ENCODE measurements at places on chromosomes 3 and 15.

DNA sequence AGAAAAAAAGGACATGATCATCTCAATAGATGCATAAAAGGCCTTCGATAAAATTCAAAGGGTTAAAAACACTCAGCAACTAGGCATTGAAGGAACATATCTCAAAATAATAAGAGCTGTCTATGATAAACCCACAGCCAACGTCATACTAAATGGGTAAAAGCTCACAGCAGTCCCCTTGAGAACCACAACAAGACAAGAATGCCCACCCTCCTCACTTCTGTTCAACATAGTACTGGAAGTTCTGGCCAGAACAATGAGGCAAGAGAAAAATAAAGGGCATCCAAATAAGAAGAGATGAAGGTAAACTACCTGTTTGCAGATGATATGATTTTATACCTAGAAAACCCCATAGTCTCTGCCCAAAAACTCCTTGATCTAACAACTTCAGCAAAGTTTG, 619.7 kb upstream of the LMCD1 start:
- DNase-seq, result no peak

- no peak for DNase-seq
Observed at GRCh38 chr15:29046281-29046810, 160.6 kb downstream of the APBA2 start.

DNA sequence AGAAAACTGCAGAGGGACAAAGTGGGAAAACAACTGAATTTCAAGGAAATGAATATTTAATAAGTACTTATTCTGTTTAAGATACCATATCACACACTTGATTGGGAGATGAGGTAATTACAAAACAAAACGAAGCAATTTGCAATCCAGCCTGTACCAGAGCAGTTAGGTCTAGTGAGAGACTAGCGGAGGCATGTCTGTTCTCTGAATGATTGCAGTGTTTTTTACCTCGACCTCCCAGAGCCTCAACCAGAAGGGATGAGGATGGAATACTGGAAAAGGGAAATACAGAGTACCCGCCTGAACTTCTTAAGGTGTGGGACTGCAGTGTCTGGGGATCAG, 59.5 kb downstream of the PIK3CB start:
- DNase-seq, result no peak

GRCh38 chr15:75989045-75989444, 23.2 kb downstream of the NRG4 start:
- DNase-seq, result no peak

- DNase-seq, result no peak
Observed at GRCh38 chr3:9399746-9400145, 2.3 kb downstream of the SETD5 start.

GRCh38 chr3:77467702-77468625, 428.1 kb downstream of the ROBO2 start:
- DNase-seq, result no peak

DNA sequence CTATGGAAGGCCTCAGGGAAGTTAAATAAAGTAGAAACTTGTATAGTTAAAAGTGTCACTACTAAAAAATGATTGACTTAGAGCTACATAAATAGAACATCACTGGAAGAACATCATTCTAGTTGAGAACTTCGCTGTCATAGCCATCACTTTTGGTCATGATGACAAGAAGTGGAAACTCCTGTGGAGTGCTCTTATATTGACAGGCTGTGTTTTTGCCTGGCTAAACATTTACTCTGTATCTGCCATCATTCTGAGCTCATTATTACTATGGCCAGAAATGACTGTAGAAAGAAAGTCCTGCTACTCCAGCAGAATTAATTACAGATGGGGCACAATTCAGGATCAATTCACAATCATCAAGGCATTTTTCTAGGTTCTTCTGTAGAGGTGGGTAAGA, 165.1 kb upstream of the GOLIM4 start:
- DNase-seq, result no peak

- DNase-seq, result no peak
Observed at GRCh38 chr3:116118475-116119169, 326.7 kb downstream of the LSAMP start.

DNA sequence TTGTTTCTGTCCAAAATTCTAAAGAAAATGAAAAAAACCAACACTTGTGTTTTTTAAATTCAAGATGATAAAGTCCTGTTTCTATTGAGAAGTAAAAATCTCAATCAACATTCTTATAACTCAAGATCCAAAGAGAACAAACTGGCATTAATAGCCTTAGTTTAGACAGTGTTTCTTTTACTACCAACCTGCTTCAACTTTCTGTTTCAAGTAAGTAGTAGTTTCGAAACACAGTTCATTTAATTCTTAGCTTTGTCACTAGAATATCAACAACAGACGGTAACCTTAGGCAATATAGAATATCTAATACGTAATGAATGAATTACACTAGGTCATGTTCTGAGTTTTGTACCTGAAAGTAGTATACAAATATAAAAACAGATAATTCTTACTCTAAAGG, 23.7 kb downstream of the CIP2A start:
- no peak for DNase-seq

DNA sequence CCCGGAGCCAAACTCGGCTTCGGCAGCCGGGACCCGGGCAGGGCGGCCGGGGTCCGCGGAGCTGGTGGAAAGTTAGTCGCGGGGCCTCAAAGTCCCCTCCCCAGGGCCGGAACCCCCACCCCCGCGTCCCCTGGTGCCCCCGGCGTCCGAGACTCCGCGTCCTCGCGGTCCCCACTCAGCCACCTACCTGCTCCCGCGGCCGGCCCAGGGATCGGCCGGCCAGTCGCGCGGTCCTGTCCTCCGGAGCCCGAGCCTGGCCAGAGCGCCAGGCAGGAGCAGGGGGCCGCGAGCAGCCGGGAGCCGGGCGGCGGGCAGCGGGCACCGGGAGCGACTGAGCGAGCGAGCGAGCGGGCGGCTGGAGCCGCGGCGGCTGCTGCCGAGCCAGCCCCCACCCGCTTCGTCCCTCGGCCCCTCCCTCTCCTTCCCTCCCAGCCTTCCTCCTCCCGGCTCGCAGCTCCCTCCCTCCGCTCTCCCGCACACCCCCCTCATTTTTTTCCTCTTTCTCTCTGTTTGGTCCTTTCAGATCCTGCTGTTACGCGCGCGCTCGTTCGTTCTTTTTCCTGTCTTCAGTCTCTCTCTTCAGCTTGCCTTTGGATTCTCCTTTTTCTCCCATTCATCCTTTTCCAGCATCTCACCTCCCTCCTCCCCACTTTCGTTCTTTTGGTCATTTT, at the start of gene MEGF11:
TSS of gene MEGF11 (minus strand) at position 333 of the 671 bp plus-strand sequence. CDS start 125,347 bp downstream, outside the sequence.
- DNase-seq, result no peak

GRCh38 chr3:28973609-28974008, 307.3 kb upstream of the RBMS3 start:
- DNase-seq, result no peak

GRCh38 chr15:66613743-66614142, 47.9 kb upstream of the LCTL start:
- no peak for DNase-seq

DNA sequence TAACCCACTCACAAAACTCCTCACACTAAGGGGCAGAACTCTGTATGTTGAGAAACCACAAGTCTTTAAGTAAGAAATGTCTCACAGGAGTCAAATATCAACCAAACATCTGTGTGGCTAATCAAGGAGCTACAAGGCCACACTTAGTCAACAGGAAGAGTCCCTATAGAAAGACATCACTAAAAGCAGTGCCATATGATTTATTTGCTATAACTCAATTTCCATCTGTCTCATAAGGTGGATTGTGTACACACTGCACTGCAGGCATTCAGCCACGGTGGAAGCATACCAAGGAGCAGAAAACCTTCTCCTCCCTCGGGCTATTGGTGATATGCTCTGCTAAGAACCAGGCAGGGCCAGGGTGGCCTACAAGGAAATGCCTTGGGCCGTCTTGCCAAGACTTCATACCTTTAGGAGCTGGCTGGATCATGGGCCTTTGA, 197.6 kb upstream of the CFAP20DC start:
- DNase-seq, result no peak

GRCh38 chr15:70098461-70099166, 897 bp upstream of the TLE3 start:
- peak; percentile 25 for DNase-seq

DNA sequence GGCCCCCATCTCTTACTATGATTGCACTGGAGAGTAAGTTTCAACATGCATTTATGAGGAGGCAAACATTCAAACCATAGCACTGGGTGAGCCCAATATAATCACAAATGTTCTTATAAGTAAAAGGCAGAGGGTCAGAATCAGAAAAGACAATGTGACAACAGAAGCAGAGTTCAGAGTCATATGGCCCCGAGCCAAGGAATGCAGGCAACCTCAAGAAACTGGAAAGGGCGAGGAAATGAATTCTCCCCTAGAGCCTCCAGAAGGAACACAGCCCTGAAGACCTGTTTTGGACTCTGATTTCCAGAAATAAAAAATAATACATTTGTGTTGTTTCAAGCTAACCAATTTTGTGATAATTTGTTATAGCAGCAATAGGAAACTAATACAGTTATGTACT, 81.3 kb upstream of the ABI3BP start:
- DNase-seq, result no peak

GRCh38 chr15:98904544-98904943, 103.0 kb downstream of the PGPEP1L start:
- DNase-seq, result no peak

GRCh38 chr3:14701676-14702075, 26.7 kb downstream of the C3orf20 start:
- DNase-seq, result no peak

GRCh38 chr3:48679411-48680391, 6.0 kb downstream of the NCKIPSD start:
- no peak for DNase-seq

GRCh38 chr3:51646091-51646490, 25.0 kb upstream of the TEX264 start:
- no peak for DNase-seq

GRCh38 chr3:21269882-21270281, 481.1 kb downstream of the ZNF385D start:
- no peak for DNase-seq

DNA sequence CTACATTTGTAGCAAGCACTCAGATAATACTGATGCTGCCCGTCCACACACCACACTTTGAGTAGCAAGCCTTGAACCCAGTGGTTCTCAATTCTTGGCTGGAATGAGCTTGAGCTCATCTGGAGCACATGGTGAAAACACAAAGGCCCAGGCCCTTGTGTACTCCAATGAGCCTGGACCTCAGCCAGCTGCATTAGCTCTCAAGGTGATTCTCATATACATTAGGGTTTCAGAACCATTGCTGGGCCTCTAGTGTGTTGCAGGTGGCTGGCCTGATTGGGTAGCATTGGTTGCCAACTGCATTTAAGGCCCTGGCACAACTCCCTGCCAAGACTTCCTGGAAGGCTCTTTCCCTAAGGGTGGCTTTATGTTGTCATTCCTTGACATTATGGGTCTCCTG, 23.4 kb upstream of the ZFAND6 start:
- no peak for DNase-seq

DNA sequence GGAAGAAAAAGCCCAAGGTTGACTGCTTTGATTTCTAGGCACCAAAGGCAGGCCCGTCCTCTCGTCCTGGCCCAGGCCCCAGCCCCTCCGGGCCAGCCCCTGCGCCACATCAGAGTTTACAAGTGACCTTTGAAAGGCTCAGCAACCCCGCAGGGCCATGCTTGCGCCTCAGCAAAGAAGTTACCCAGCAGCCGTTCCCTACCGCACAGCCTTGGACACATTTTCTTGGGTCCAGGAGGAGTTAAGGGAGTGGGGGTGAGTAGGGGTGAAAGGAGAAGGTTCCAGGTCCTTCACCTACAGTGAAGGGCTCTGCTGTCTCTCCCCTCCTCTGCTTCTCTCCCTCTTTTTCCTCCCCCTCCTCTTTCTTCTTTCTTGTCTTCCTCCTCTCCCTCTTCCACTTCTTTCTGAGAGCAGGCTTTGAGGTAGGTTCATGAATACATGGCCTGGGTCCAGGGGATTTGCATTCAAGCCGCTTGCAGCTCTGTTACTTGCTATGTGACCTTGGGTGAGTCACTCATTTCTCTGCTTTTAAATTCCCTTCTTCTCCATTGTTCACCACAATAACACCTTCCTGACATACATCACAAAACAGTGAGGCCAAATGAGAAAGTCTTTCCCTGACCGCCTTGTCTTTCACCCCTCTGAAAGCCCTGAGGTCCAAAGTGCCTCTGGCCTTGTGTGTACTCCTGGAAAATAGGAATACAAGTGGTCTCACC, 223.3 kb upstream of the TPRG1 start:
- DNase-seq, result no peak

DNA sequence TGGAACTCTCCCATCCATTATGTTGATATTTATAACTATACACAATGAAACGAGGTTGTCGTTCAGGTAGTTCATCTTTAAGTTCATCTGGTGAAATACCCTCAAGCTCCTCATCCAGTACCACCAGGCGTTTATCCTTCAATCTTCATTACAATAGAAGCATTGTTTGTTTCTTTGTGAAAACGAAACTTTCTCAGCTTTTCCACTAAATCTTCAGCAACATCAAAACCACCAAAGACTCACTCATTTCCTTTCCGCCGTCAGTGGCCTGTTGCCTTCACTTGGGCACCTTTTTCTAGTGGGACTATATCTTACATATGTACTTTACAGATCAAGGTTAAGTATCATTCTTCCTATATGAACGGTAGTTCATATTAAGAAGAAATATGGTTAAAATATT, 44.1 kb upstream of the TFG start:
- DNase-seq, result no peak

DNA sequence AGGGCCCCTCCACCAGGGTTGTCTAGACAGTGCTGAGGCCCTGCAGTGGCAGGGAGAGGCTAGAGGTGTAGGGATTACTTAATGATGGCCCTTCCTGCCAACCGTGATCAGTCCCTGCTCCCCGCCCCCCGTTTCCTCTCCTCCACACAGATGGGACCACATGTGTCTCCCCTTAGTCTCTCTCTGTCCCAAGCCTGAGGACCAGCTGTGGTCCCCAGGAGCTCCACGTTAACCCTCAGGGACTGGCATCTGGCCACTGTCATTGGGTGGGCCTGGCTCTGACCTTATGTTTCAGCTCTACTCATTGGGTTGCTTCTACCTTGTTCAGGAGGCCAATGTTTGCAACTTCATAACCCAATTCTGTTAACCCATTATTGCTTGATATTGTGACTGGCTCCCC, 6.0 kb upstream of the ALPK3 start:
- no peak for DNase-seq

DNA sequence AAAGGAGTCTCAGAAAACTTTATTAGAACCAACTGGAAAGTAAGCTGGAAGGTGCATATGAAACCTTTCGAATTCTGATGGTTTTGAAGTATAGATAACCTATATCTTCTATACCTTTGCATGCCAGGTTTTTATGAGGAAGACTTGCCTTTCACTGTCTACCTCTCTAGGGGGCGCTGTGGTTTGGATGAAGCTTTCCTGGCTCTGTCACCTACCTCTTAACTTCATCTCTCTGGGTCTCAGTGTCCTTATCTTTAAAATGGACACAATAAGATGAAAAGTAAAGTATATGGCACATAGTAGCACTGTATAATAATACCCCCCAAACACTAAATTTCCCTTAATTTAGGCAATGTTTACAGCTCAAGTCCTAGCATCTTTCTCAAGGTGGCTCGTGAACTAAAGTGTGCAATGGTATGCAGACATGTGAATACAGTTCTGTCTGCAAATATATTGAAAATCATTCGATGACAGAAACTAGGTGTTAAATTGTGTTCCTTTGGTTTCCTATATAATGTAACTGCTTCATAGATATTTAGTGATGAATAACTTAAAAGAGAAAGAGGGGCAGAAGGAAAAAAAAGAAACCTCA, 314.3 kb downstream of the CHST2 start:
- DNase-seq, result no peak

GRCh38 chr15:69272139-69272538, 26.6 kb upstream of the PAQR5 start:
- no peak for DNase-seq

GRCh38 chr3:4736284-4736861, 242.9 kb upstream of the BHLHE40 start:
- no peak for DNase-seq
